ENCODE measurements at places on chromosomes 6 and 20.

GRCh38 chr6:16183187-16183664, 54.3 kb downstream of the MYLIP start:
- DNase-seq = no peak

GRCh38 chr20:49519777-49520359, 37.4 kb upstream of the KCNB1 start:
- no peak for DNase-seq

DNA sequence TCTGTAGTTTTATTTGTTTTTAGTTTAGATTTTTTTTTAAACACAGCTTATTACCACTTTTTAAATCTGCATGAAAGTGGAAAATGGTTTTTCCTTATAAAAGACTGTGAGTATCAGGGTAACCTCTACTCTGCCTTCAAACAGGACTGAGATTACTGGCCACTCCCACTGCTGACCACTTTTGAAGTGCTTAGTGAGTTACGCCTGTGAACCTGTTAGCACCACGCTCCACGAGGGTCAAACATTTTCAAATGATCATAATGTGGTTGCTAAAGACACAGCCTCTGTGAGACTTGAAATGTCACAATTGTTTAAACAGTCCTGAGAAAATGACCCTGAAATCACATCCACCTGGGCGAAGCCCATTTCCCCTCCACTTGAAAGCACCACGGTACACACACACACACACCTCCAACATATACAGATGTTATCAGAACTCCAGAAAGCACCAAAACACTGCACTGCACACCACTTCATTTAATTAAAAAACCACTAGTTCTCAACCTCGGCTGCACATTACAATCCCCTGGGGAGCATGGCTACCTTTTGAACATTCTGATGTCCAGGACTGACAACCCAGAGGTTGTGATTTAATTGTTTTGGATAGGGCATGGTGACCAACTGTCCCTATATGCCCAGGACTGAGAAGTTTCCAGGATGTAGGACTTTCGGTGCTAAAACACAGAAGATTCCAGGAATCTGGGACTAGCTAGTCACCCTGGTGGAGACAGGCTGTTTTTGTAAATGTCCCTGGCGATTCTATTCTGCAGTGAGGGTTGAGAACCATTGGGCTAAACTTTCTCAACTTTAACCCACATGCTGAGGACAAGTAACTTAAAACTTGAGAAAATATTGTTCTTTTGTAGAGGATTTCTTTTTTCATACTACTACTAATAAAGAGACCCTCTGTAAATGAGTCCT, 176.4 kb upstream of the MYLIP start:
- no peak for DNase-seq

DNA sequence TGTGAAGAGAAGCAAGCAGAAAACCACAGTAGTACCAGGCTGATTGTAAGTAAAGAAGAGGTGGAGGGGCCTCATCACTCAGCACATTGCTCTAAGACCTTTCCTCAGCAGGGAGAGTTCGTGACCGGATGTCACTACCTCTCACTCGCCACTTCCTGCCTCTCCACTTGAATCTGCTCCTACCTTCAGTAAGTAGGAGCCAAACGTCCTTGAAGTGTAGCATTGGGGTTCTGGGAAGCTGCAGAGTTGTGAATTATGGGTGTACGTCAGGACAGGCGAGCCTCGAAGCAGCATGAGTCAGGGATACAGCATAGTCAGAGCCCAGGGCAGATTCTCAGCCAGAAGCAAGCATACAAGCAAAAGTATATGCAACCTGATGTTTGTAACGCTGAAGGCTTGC, 224.9 kb downstream of the PHACTR1 start:
- no peak for DNase-seq

DNA sequence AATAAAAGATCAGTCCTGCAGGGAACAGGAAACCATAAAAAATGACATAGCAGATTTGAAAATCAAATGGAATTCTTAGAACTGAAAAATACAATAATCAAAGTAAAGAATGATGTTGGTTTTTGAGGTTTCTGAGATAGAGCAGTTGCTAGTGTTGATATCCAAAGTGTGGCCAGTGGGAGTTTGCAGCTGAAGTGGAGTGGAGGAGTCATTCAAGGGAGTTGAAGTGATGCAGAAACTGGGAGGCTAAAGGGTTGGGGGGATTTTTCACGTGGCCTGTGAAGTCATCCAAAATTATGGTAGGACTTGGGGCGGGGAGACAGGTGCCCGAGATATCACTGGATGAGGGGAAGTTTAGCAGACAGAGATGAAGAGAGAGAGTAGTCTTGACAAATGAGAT, 123.6 kb downstream of the CDC5L start:
- no peak for DNase-seq

GRCh38 chr6:35312076-35312800, 14.6 kb downstream of the DEF6 start:
- no peak for DNase-seq

GRCh38 chr6:32882879-32883250, 28.9 kb downstream of the PSMB9 start:
- DNase-seq = no peak

- no peak for DNase-seq
These were observed 186.6 kb downstream of the MTHFD1L start for GRCh38 chr6:151052021-151052646.

GRCh38 chr6:161476711-161477110, 202.8 kb upstream of the AGPAT4 start:
- no peak for DNase-seq

DNA sequence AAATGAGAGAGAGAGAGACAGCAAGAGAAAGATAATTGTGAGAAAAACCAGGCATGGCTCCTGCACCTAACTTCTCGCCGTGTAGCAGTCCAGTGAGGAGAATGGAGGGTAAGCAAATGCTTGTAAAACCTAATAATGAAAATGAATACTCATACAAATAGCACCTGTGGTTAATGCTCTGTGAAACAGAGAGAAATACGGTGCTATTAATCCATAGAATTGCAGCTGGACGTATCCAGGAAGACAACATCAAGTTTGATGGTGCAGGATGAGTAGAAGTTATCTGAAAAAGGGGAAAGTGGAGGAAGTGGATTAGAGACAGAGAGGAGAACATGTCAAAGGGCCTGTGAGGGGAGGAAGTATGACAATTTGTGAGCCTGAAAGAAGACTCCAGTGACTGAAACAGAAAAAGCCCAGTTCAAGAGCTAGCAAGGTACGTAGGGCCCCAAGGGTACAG, 89.4 kb upstream of the PAK5 start:
- DNase-seq = no peak

GRCh38 chr6:56840467-56841380, 114.2 kb upstream of the BEND6 start:
- DNase-seq = no peak

DNA sequence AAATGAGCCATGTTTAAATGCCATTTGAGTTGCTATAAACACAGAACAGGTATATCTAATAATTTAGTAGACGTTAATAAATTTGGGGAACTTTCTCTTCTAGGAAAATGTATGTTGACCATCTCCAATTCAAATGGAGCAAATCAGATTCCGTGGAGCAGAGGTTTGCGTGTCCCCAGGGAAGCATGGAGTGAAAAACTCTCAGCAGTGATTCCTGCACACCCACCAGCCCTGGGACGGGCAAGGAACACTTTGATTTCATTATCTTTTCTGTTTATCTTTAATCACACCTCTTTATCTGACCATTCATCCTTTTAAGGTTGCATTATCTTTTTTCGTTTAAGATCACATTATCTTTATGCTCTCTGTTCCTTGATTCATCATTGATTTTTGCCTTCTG, 95.0 kb downstream of the RNASET2 start:
- no peak for DNase-seq

DNA sequence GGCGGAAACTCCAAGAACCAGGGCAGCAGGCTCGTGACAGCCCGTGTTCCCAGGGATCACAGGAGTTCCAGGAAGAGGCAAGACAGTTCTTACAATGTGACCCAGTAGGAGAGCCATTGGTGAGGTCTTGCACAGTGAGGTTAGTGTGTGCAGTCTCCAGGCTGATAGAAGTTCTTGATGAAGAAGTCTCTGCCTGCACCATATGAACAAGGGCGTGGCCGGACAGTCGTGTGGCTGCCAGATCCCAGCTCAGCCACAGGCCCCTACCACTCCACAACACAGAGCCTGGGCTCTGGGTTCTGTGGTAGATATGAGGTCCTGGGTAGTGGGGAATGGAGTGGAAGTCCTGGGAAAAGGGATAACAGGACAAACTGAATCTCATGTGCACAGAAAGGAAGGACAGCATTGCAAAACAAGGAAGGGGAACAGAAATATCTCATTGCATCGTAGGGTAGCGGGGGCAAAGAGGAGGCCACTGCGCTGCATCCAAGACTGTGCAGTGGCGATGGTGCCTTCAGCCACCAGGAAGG, 65.2 kb downstream of the STX11 start:
- DNase-seq = no peak

DNA sequence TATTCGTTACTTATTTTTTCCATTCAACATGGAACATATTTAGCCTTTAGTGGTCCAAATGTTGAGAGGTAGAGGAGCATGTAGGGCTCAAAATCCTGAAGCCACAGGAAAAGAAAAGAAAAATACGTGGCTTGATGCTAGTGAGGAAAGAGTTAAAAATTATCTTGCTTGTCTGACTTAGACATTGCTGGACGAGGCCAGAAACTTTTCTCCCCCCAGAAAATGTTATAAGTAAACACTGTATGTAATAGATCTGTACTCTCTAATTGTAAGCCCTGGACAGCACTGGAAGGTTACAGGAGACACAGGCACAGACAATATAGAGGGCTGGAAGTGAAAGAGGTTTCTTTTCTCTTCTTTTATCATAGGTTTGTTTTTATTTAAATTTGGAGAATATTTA, 165.6 kb downstream of the ZFP64 start:
- no peak for DNase-seq

- peak; percentile 29 for DNase-seq
These were observed 1.1 kb upstream of the PHF10 start for GRCh38 chr6:169725125-169726048.

DNA sequence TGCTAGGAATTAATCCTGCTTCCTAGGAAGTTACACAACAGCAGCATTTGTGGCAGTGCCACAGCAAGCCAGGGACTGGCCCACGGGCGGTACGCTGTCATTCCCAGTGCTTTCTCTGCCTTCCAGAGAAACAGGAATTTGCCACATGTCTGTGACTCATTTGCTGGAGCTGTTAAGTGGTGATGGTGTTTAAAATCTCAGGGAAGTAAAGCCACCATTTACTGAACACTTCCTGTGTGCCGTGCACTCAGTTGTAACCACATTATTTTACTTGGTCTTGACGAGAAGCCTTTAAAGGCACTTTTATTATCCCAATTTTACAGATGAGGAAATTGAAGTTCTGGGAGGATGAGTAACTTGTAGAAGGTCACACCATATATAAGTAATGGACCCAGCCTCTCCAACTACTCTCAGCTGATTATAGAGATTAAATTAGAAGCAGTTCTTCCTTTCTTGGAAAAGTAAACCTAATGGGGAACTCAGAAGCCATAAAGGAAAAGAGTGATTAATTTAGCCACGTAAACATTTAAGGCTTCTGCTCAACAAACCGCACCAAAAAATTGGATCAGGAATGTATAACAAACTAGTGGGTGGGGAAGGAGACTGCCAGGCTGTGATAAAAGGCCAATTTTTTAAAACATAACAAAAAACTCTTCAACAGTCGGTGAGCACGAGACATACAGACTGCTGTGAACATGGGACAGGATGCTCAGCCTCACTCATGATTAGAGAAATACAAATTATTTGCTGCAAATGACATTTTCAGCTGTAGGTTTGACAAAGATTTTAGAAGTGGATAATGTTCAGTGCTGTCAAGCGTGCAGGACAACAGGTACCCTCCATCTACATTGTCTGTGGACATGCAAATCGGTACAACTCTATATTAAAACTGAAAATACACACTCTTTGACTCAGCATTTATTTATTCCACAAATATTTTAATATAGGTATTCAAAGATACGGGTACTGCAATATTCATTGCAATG, 311.2 kb downstream of the NRN1 start:
- DNase-seq = no peak

DNA sequence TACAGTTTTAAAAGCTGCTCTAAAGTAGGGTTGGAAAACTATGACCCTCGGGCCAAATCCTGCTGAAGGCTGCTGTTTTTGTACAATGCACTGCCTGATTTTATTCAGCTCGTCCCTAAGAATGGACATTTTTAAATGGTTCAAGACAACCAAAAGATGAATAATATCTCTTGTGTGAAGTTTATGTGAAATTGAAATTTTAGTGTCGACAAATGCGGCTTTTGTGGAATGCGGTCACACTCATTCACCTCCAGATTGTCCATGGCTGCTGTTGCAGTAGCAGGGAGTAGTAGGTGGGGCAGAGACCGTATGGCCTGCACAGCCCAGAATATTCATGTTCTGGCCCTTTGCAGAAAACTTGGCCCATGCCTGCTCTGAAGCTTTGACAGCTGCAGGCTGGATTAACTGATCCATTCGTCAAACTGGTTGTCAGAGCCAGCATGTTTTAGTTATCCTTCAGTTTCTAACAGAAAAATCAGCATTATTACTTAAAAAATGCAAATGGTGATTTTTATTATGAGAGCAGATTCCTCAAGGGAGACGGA, 91.6 kb downstream of the PSMG4 start:
- DNase-seq = no peak

GRCh38 chr6:14452567-14453527, 335.3 kb downstream of the CD83 start:
- no peak for DNase-seq

GRCh38 chr6:14880677-14881076, 365.2 kb upstream of the JARID2 start:
- DNase-seq = no peak

DNA sequence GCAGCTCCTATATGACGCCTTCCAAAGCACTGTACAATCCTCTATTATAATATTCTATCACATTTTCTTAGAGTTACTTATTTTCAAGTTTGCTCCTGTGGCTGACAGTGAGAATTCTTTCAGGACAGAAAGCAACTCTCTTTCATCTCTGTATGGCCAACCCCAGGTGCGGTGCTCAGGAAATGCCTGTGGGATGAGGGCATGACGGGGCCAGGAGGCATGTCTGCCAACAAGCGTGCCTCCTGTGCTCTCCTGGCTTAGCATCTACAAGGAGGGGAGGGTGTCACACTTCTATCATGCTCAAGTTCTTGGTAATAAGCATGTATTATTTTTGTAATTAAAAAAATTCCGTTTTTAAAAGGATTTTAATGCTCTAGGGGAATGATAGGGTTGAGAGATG, 11.4 kb downstream of the MRPL14 start:
- DNase-seq = no peak

DNA sequence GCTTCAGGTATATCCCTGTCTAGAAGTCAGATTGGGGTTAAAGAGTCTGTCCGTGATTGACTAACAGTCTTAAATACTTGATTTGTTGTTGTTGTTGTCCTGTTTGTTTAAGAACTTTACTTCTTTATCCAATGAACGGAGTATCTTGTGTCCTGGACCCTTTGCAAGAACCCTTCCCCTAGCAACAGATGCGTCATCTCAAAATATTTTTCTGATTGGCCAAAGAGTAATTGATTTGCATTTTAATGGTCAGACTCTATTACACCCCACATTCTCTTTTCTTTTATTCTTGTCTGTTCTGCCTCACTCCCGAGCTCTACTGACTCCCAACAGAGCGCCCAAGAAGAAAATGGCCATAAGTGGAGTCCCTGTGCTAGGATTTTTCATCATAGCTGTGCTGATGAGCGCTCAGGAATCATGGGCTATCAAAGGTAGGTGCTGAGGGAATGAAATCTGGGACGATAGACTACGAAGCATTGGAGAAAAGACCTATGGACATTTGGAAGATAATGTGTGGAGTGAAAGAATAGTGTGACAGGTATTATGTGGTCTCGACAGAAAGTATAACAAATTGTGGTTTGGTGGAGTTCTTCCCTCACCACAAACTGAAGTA, at the start of gene HLA-DRA:
Gene HLA-DRA, plus strand, starts transcription at position 286 of the 613 bp plus-strand sequence. Its CDS starts 64 bp downstream, at position 350.
- DNase-seq = no peak
